ENCODE measurements at places on chromosomes 6 and 20.

DNA sequence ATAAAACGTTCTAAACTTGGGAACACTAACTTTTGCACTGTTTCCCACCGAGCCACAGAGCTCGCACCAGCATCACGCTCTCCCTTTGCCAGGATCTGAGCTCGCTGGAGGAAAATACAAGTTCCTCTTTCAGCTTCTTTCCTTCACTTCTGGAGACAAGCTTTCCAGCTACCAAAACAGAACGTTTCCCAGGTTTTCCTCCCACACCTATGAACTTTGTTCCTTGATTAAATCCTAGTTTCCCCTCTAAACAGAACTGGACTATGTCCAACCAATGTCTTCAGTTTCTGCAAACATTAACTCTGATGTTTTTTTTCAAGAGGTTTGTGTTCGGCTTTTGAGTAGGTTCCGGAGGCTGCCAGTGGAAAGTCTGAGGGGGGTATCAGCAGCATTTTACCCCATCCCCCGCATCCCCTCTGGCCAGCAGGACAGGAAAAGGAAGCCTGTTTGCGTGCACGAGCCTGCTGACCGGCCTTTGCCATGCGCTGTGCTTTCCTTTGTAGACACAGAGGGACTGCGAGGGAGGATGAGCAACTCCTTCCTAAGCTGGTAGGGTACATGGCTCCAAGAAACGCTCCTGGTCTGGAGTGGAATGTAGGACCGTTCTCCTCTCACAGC lies 135.5 kb downstream of the LY86 start:
- peak; percentile 72 for DNase-seq

DNA sequence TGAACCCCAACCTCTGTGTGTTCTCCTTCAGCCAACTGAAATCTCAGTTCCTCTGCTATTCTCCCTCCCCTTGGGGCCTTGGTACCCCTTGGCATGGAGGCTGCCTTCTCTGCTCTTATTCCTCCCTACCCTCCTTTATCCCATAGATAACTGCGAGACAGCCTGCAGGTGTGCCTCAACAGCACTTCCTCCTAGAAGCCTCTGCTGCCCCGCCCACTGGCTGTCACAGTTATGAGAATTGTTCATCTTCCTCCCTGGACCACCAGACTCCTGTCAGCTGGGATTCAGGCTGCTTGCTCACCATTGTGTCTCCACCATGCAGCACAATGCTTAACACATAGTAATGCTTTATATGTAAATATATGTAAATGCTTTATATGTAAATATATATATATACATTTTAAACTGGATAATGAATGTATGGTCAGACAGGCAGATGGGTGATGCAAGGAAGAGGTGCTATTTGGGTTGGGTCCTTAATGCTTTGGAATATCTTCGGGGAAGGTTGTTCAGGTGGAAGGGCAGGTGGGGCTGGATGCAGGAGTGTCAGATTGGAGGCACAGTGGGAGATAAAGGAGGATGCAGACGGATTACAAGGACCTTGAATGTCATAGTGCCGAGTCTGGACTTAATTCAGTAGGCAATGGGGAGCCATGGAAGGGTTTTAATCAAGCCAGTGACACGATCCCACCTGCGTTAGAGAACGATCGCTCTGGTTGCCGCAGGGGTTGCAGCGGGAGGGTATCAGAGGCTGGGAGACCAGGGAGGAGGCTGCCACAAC lies 4.9 kb downstream of the CDH22 start:
- no peak for DNase-seq

GRCh38 chr6:81749707-81750106 lies 2.8 kb downstream of the TENT5A start:
- DNase-seq, result peak; percentile 48

- no peak for DNase-seq
Observed at GRCh38 chr20:25378189-25378883, 12.3 kb downstream of the ABHD12 start.

DNA sequence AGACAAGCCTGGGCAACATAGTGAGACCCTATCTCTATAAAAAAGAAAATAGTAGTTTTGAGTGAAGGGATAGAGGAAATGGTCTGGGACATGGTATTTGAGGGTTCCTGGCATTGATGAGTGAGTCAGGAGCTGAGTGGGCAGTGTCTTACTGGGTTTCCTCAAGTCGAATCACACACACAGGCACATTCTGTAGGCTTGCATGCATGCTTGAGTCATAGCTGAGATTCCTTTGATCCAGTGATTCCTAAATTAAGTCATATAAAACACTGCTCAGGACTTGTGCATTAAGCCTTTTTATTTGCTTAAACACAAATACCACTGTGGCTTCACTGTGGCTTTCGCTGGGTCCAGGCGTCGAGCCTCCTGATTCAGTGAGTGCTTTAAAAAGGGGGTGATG lies 71.8 kb upstream of the TMEM181 start:
- no peak for DNase-seq

GRCh38 chr6:120534954-120535353 lies 799.3 kb downstream of the TBC1D32 start:
- DNase-seq, result no peak

DNA sequence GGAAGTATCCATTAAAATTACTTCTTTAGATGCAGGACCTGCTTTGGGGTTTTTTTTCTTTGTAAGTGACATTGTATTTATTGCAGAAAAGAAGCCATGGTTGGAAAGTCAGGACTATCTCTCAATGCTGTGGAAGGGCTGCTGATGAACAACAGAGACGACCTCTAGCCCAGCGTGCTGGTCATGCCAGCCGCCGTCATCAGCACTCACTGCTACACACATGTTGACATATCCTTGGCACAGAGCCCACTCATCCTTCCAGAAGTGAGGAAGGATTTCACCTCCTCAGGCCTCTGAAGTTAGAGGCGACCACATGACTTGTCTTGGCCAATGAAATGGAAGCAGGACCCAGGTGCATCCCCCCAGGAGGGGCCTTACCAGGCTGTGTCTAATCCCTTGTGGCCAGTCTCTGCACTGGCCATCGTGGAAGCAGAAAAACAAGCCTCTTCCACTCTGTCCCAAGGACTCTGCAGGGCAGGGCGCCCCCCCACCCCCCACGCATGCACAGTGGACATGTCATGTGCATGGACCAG lies 343.5 kb downstream of the TAF4 start:
- no peak for DNase-seq

DNA sequence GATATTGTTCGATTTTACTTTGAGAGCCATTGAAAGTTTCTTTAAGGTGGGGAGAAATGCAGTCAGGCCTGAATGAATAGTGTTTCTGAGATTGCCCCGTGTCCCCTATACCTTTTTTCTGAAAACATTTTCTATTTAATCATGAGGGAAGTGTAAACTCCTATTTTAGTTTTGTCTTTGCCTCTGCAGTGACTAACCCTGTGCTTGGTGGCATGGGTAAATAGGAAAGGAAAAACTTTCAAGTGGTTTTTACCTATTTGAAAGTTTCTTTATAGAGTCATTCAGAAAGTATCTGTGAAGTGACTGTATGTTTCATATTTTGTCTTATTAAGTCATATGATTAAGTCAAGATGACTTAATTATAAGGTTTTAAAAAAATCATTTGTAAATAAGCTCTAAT lies 14.5 kb downstream of the SNRNP48 start:
- no peak for DNase-seq

DNA sequence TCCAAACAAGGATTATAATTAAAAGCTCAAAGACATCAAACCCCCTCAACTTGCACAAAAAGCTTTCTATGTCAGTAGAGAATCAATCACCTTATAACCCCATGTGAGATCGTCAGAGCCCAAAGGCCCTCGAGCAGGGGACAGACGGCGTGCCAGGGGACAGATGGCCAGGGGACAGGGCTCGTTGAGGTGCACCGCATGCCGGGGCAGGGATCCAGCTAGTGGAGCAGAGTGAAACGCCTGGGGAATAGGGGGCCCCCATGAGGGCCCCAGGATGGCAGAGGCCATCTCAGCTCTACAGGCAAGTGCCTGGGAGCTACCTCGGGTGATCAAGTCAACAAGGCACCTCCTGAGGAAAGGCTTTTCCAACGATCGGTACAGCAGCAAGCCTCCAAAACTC lies 28.6 kb downstream of the DIDO1 start:
- no peak for DNase-seq

DNA sequence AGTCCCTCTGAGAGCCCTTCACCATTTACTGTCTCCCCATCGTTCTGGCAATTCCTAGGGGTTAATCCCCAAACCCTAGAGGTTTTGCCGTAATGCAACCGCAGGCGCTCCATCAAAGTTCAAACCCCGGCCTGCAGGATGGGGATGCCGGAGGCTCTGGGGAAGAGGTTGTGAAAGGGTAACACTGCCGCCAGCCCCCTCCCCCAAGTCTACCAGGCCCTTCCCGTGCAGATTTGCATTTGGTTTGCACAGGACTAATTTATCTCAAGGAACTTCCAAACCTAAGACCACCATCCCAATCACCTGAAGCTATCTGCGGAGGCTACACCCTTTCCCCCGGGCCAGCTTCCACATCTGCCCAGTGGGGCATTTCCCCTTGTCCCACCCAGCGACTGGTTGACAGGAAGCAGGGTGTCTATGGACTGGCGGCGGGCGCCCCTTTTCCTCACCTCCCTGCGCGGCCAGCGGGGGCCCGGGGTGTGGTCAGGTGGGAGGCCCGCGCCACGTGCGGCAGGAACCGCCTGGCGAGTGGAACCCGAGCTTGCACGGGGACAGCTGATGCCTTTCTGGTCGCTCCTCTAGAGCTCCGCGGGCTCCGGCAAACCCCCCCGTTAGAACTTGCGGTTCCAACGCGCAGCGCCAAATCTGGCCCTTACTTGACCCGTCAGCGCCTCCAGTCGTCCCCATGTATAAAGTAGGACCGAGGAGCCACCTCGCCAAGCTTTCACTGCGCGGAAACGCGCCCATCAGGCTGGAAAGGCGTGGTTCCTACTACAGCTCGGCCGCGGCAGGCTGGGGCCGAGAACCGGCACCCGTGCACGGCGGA lies 9.4 kb upstream of the SLC4A11 start:
- peak; percentile 77 for DNase-seq

DNA sequence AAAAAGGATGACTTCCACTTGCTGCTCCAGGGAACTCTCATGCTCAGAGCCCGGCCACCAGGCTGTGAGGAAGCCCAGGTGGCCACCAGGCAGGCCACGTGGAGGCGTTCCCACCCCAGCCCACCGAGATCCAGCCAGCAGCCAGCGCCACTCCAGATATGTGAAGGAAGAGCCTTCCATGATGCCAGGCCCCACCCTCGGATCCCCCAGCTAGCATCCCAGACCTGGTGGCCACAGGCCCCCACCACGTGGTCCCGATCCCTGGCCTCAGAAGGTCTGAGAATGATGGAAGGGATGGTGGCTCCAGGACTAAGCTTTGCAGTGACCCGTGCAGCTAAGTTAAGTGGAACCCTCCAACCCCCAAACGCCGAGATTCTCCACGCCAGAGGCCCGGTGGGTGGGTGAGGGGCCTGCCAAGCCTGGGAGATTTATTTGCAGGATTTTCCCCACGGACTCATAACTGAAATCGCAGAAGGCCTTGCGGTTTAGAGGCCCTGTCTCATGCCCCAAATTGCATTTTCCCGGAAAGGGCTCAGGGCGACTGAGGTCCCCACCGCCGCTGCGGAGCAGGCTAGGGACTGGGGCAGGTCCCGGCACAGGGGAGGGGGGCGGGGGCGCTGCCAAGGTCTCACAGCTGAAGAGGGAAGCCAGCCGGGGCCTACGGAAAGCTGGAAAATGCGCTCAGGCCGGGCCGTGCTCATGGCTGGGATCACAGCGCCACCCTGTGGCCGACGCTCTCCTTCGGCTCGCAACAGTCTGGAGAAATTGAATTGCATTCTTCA lies 31.1 kb upstream of the CST7 start:
- peak; percentile 82 for DNase-seq

DNA sequence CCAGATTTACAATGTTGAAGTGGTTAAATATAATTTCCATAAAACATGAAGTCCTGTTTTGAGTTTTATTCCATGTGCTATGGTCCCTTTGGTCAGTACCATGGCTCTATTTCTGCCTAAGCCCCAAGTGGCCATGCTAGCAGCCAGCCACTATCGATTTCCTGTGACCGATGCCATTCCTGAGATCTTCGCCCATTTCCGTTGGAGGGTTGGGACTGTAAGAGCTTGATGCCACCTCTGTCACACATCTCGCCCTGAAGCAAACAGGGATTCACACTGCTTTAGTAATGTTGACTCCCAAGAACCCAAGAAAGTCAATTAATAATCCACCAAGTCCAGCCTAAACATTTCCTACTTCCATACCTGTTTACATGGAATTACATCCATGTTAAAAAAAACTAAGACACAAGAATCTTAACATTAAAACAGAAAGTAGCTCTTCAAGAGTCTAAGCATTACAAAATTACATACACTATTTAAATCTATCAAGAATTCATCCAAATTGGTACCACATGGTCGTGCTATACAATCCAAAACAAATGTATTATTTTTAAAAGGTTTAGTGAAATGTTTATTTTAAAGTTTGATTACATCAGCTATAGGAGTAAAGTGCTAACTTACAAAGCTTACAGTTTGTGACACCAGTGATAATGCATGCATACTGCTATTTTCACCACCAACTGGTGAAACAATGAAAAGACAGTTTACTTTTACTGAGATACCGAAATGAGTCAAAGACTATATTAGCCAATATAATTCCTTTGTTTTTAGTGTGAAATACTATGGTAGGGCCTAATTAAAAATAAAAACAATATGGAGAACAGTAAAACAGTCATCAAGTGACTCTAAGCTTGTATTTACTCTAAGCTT lies 2.5 kb downstream of the RBM39 start:
- DNase-seq, result peak; percentile 77

DNA sequence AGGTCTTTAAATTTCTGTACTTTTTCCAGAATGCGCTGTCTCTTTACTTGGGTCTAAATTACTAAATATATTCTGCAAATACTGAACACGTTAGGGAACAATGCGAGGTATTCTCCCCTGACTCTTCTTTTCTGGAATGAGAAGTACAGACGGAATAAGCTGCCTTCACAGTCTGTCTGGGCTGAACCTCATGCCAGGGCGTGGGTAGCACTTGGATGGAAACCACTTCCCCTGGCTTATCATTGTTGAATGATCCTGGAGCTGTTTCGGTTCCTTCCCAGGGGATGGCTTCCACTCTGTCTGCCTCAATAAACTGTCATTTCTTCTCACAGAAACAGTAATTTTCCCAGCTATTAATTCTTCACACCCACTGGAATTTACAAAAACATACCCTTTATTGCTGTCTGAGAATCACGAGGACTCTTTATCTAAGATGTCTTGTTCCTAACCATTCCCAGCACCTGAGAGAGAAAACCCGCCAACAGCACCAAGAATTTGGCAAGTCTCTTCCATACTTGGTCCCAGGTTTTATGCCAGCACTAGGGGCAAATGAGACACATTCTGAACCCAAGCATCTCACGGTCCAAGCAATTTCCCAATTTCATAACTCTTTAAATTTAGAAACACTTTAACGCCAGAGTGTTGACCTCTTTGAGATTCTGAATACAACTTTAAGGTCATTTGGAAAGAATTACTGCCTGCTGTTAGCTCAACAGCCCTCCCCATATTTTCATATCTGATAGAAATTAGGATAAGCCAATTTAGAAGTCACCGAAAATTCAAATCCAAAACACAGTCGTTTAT lies 43.2 kb upstream of the ADGRF5 start:
- no peak for DNase-seq

- DNase-seq, result no peak
Observed at GRCh38 chr20:3315136-3315535, 76.1 kb upstream of the SLC4A11 start.

DNA sequence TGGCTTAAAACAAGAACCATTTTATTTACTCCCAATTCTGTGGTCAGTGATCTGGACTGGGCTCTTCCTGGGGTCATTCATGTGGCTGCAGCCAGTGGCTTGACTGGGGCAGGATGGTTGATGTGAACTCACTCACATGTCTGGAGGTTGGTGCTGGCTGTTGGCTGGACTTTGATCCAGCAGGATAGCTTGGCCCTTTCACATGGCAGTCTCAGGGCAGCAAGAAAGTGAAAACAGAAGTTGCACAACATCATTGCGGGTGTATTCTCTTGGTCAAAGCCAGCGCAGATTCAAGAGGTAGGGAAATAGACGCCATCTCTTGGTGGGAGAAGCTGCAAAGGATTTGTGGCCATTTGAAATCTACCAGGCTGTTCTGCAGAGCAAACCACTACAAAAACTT lies 77.2 kb downstream of the MDGA1 start:
- no peak for DNase-seq

Data from hematopoietic multipotent progenitor cell treated with erythropoietin and hydrocortisone succinate and interleukin-3 and kit ligand, for 4 days (in vitro differentiated cells).